Dermis microvascular lymphatic vessel endothelial cell (primary cell): ENCODE measurements at places on chromosomes 2 and 18.

DNA sequence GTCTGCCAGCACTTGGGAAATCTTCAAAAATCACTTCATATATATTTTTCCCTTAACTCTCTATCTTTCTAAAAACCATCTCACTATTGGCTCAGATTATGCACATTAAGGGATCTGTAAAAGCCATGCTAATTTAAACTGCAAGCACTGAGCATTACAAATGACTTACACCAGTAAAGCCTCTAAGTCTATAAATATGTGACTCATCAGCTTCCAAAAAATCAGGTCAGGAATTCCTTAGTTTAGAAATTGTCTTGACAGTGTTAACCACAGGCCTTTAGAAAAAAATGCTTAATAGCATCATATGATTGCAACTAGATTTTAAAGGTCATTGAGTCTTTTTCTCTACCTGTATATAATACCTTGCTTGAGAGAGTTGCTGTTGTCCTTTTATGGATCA lies 1113.6 kb upstream of the PIK3C3 start:
- DNase-seq, result no peak

DNA sequence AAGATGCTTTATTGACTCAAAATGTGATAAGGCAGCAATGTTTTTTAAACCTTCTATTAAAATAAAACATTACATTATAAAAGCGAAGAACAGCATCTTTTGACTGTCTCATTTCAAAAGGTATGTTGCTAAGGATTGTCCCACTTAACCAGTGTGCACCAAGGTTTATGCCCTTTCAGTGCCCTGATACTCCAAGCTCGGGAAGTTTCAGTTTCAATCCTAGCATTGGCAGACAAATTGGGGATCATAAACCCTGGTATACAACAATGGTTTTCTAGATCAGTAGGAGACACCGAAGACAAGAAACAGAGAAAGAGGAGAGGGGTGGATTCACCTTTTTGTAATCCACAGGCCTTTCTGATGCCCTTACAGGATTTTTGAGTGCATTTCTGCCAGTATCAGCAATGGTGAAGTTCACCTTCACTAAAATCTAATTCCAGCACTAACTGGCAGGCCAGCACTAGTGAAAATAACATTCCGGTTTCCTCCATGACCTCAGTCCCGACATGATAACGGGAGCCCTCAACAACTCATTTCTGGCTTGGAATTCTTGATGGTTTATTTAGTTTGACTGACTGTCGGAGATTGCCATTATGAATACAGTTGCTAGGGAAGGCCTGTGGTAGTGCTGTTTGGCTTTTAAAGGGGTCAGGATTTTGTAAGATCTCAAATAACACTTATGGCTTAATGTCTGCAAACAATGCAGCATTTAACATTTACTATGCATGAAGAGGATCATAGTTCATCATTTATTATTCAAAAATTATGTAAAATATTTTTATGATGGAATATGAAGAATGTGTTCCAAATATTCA lies 33.3 kb upstream of the FIGN start:
- no peak for DNase-seq

- no peak for DNase-seq
Measured at GRCh38 chr18:629269-630150, 27.9 kb upstream of the TYMS start.

- DNase-seq, result no peak
Measured at GRCh38 chr2:219769090-219769910, 141.9 kb downstream of the SLC4A3 start.

GRCh38 chr2:130387804-130388203 lies 31.9 kb downstream of the PTPN18 start:
- no peak for DNase-seq

GRCh38 chr2:3451169-3451568 lies 68.2 kb downstream of the ADI1 start:
- no peak for DNase-seq

DNA sequence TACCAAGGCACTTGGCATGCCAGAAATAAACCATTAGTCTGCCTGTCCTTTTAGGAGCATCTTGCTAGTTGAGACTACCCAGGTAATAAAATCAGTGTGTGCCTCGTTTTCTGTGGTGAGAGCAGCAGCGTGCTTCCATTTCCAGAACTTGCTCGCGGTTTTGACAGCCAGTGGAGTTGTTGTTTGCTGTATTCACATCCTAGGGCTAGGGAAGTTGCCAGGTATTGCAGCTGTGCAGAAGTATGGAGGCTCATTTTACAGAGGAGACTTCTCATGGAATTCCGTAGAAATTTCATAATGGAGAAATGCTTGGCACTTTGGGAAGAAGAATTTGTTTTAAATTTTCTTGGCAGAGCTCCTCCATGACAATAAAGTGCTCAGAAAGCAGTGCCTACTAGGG lies 1355.1 kb upstream of the ZEB2 start:
- DNase-seq, result no peak
